ENCODE measurements at places on chromosomes 7 and 10.

DNA sequence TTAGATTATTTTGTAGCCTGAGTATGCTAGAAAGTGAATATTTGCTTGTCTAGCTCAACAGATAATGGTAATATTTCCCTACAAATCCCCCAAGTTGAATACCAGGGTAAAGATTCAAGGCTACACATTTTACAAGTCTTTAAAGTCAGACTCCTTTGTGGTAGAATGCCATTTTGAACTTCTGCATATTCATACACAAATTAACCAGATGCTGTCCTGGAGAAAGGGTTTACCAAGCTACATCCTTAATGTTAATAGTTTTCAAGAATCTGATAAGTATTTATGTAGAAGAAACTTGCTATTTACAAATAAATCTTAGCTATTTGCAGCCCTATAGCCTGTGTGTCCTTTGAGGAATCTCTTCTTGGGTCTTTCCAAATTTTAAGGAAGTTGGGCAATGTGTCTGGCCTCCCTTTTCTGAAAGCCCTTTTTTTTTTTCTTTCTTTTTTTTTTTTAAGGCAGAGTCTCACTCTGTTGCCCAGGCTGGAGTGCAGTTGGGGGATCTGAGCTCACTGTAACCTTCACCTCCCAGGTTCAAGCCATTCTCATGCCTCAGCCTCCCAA is 82.6 kb downstream of the CPEB3 start:
- DNase-seq: no peak

- no peak for DNase-seq
These were observed 509.8 kb downstream of the SUGCT start for GRCh38 chr7:40644454-40645188.

DNA sequence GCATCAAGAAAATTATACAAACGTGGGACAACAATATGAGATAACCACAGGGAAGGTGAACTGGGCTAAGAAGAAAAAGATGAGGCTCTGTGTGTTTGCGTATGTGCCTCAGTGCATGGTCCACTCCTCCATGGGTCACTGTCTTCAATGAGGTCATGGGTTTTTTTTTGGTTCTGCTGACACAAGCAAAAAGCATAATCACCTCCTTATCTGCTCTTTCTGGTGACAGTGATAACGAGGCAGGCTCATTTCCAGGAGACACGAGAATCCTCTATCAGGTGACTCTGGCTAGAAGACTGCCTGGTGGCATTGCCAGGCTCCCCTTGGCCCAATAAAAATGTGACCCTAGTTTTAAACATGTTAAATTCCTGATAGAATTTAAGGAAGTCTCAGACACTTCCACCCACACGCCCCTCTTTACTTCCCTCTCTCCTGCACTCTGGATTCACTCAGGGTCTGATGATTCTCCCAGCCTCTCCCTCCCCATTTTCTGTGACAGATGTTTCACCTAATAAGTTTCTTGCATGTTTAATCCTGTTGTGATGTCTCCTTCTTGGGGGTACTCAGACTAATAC is 35.3 kb upstream of the CDCA7L start:
- DNase-seq: no peak

GRCh38 chr10:31947144-31947926 is 18.7 kb upstream of the ARHGAP12 start:
- peak; percentile 91 for DNase-seq

GRCh38 chr7:107678110-107678753 is 17.6 kb downstream of the SLC26A4 start:
- no peak for DNase-seq

- no peak for DNase-seq
These were observed 19.6 kb downstream of the IKZF1 start for GRCh38 chr7:50324113-50324512.

DNA sequence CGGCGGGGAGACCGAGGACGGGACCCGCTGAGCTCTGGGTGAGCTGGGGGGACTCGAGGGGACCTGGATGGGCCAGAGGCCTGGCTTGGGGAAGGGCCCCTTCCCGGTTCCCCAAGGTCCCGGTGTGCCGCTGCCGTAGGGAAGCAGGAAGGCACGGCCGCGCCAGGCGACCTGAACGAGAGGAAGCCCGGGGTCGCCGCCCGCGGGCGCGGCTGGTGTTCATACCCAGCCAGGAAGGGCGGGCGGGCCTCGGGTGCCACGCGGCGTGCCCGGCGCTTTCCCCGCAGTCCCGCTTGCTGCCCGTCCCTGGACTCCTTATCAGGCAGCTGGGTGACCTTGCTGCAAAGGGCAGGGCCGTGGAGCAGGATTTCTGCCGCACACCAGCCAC is 38.0 kb downstream of the ZNF777 start:
- no peak for DNase-seq

GRCh38 chr10:46538155-46538554 is 18.3 kb downstream of the GPRIN2 start:
- no peak for DNase-seq

GRCh38 chr7:154746571-154747360 is 256.2 kb downstream of the PAXIP1 start:
- no peak for DNase-seq

DNA sequence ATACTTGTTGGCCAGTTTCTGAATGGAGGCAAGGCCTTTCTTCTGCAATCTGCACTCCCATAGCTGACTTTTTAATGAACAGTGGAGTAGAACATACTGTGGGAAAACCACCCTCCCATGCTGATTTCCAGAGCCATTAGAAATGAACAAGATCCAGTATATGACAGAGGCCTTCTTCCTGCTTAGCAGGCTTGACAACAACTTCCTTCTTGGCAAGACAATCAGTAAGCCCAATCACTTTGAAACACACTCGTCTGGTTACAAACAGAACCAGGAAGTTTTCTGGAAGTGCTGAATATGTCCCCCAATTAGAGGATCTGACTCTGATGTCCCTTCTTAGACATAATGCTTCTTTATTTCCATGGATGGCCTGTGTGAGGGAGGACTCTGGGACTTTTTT is 103.4 kb downstream of the SAMD9 start:
- no peak for DNase-seq

All from fibroblast of skin of left quadriceps (primary cell).